Right cardiac atrium (tissue), 5 donors: ENCODE measurements at places on chromosomes 2 and 18. TPM values are rescaled to one million over a fixed set of nuclear protein-coding genes. Genes with fewer than 3 reads are reported as not detected.

DNA sequence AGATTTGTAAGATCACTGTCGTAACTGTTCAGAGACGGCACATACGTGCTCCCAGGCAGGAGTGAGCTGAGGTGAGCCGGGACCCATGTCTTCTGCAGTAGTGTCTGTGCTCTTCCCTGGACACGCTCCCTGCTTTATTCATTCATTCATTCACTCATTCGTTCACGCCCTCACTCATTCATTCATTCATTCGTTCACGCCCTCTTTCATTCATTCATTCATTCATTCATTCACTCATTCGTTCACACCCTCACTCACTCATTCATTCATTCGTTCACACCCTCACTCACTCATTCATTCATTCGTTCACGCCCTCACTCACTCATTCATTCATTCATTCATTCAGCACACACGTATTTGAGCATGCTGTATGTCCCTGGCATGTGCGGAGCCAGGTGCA is 207.0 kb downstream of the GLI2 start:
- no peak for DNase-seq

DNA sequence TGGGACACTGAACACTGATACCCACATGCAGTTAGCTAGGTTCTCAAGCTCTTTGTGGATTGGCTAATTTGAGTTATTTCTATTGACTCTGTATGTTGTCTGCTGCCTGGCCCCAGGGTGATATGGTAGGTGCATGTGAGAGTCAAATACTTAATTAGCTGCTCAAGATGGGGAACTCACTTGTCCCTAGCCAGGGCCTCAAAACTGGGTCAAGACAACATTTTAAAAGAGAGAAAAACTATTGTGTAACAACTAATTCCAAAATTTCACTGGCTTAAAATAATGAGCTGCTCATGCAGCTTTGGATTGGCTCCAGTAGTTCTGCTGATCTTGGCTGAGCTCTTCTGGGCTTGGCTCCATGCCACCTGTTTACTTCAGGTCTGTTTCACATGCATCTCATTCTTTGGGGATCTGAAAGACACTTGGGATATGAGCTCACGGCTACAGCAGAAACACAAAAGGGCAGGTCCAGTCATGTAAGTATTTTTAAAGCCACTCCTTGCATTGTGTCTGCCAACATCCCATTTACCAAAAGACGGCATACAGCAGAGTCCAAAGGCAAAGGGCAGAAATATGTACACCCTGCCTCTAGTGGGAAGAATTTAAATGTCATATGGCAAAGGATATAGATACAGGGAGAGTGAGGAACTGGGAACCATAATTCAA is 716.8 kb downstream of the SUCLG1 start:
- DNase-seq, result peak; percentile 59

The GCA gene
- 13.7 TPM for total RNA-seq

The SAG gene
- not detected for total RNA-seq
